ENCODE measurements at places on chromosomes 4 and X.

DNA sequence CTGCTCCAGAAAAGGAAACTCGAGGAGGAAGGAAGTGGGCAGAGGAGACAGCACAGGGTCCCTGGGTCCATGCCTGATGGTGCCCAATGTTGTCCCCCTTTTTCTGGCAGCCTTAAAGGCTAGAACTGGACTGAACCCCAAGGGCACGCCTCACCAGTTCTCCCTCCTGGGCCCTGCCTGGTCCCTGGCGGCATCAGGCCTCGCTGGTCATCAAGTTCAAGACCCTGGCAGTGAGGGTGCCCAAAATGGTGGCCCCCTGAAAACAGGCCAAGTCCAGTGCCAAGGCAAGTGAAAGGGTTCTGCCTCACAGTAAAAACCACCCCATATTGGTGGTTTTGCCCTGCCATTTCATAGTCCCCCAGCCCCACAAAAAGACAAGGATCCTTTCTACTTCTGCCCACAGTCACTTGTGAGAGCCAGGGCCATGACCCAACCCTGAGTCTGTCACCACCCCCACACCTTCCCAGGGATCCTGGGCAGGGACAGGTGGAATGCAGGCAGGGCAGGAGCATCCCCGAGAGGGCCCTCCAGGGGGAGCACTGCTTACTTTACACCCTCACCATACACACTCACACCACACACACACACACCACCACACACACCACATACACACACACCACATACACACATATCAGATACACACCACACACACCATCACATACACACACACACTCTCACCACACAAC is 107.6 kb downstream of the DCTD start:
- no peak for DNase-seq

DNA sequence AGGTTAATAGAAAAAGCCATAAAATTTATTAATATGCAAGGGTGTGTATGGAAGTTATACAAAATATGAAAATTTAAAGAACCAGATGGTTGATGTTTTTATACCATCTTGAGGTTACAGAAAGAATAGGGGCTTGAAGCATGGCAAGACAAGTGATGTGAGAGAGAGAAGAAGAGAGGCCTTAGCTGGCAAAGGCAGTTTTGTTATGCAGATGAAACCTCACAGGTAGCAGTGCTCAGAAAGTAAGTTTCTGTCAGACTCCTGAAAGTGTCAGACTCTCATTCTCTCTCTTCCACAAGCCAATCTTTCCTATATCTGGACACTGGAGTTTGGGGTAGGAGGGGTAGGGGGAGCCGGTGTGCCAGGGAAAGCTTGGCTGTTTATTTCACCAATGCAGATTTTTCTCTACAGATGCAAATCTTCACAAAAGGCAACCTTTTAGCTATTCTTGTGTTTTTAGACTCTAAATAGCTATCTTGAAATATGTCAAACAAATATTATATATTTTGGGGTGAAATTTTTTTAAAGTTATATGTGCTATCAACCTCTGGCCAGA is 124.5 kb downstream of the CFAP299 start:
- DNase-seq = peak; percentile 43

GRCh38 chr4:97235521-97235920 is 907.8 kb downstream of the STPG2 start:
- DNase-seq = no peak

GRCh38 chr4:11342401-11342800 is 86.3 kb downstream of the HS3ST1 start:
- DNase-seq = no peak

GRCh38 chr4:48133669-48134068 is 381 bp downstream of the TXK start:
- DNase-seq = no peak
